H9 (cell line): ENCODE measurements at places on chromosomes 16 and 17. TPM values are rescaled to one million over a fixed set of nuclear protein-coding genes. Genes with fewer than 3 reads are reported as not detected.

KRTAP3-1 gene
- total RNA-seq, result not detected in 2 replicates

NPIPA8 gene
- 0.48 and 0.72 TPM in 2 replicates for total RNA-seq

DOC2B gene
- total RNA-seq, result 1.9 and 2.1 TPM in 2 replicates

DNA sequence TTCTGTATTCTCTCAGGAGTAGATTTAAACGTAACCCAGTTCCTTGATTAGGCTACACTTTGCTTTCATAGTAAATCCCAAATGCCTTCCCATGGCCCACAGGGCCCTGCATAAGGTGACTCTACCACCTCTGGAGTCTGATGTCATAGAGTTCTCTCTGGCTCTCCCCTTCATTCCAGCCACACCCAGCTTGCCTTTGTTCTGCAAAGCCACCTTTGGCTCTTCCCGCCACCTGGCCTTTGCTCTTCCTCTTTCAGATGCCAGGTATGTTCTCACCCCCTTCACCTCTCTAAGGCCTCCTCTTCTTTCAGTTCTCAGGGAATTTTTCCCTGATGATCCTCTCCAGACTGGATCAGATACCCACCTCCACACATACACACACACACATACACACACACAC is 141.3 kb upstream of the HSBP1 start:
- no peak overlapping the region for H3K27ac ChIP-seq
- no peak for DNase-seq
- H3K36me3 ChIP-seq, result peaks cover 17% of the 10 kb centered on the region
- H3K27me3 ChIP-seq, result no peaks in the 10 kb centered on the region
- H3K4me1 ChIP-seq, result no peaks in the 10 kb centered on the region

DNA sequence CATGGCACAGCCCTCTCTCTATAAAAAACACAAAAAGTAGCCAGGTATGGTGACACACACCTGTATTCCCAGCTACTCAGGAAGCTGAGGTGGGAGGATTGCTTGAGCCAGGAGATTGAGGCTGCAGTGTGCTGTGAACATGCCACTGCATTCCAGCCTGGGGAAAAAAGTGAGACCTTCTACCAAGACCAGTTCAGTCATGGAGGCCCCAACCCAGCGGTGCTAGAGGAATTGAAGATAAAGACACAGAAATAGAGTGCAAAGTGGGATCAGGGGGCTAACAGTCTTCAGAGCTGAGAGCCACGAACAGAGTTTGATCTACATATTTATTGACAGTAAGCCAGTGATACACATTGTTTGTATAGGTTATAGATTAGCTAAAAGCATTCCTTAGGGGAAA is 15.6 kb upstream of the CCL8 start:
- H3K4me3 ChIP-seq, result no peak overlapping the region
- H3K36me3 ChIP-seq, result no peaks in the 10 kb centered on the region
- no peak for DNase-seq
- H3K4me1 ChIP-seq, result no peaks in the 10 kb centered on the region

- no peak for DNase-seq
- peaks cover 39% of the 10 kb centered on the region for H3K27me3 ChIP-seq
- H3K4me3 ChIP-seq, result peak overlapping the region; percentile 81
- H3K27ac ChIP-seq, result no peak overlapping the region
These were observed 13.7 kb upstream of the CA4 start for GRCh38 chr17:60135951-60136666.

KCNJ18 gene
- not detected in 2 replicates for total RNA-seq

DNA sequence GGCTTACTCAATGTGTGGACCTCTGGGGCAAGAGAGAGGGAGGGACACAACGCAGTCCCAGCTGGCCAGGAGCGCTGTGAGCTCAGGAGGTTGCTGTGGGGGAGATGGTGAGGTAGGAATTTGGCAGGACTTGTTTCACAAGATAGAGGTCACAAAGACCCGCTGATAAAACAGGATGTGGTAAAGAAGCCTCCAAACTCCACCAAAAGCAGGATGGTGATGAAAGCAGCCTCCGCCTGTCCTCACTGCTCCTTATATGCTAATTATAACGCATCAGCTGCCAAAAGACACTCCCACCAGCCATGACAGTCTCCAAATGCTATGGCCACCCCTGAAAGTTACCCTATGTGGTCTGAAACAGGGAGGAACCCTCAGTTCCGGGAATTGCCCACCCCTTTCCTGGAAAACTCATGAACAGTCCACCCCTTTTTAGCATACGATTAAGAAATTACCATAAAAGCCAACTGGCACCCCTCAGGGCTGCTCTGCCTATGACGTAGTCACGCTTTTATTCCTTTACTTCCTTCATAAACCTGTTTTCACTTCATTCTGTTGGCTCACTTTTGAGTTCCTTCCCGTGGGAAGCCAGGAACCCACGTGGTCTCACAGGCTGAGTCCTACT is 5.3 kb upstream of the EIF4A3 start:
- no peak overlapping the region for H3K27ac ChIP-seq
- DNase-seq, result no peak
- no peaks in the 10 kb centered on the region; the same call in 1 of the 2 replicates for H3K4me1 ChIP-seq
- no peak overlapping the region for H3K4me3 ChIP-seq
- H3K27me3 ChIP-seq, result no peaks in the 10 kb centered on the region
- peaks cover 29% of the 10 kb centered on the region for H3K36me3 ChIP-seq

C16orf46 gene
- total RNA-seq, result 0.86 and 2.0 TPM in 2 replicates

DNA sequence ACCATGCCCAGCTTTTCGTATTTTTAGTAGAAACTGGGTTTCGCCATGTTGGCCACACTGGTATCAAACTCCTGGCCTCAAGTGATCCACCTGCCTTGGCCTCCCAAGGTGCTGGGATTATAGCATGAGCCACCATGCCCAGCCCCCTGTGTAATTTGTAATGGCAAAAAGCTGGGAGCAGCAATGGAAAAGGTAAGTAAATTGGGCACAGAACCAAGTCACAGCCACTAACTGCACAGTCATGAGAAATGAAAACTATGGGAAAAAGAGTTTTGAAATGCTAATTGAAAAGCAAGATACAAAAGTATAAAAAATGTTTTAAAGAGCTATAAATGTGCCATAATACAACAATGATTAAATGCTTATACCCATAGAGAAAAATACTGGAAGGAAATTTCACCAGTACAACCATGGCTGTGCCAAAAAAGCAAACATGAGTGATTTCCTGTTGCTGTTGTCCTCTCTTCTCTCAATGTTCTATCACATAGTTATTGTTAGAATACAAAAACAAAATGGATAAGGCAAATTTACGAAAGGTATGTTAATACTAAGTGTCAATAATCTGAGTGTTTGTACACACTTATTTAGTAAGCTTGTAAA is 6.2 kb downstream of the NTAN1 start:
- H3K27ac ChIP-seq, result no peak overlapping the region
- H3K4me3 ChIP-seq, result no peak overlapping the region
- peaks cover 19% of the 10 kb centered on the region for H3K36me3 ChIP-seq
- no peak for DNase-seq
- no peaks in the 10 kb centered on the region for H3K27me3 ChIP-seq

DNA sequence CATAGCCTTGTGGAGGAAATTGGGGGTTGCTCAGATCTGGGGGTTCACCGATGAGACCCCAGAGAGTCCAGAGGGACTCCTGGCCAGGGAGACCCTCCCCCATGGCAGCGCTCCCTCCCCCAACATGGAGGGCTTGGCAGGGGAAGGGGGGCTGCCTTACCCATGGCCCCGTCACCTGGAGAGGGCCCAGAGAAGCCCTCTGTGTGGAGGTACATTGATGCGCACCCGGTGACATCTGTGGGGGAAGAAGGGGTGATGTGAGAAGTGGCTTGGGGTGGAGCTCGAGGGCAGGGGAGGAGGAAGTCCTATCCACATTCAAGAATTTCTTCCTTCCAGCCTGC is 16.2 kb downstream of the ETV4 start:
- peaks cover 11% of the 10 kb centered on the region; the same call in 1 of the 2 replicates for H3K4me1 ChIP-seq
- no peak for DNase-seq
- H3K27me3 ChIP-seq, result no peaks in the 10 kb centered on the region
- H3K27ac ChIP-seq, result peak overlapping the region; percentile 63
- peaks cover 24% of the 10 kb centered on the region for H3K36me3 ChIP-seq

- peaks cover 11% of the 10 kb centered on the region for H3K36me3 ChIP-seq
- peak overlapping the region; percentile 57 for H3K27ac ChIP-seq
- H3K4me1 ChIP-seq, result peaks cover 2% of the 10 kb centered on the region; the same call in 1 of the 2 replicates
- no peak for DNase-seq
These were observed 3.7 kb upstream of the LDHD start for GRCh38 chr16:75120253-75120652.

DNA sequence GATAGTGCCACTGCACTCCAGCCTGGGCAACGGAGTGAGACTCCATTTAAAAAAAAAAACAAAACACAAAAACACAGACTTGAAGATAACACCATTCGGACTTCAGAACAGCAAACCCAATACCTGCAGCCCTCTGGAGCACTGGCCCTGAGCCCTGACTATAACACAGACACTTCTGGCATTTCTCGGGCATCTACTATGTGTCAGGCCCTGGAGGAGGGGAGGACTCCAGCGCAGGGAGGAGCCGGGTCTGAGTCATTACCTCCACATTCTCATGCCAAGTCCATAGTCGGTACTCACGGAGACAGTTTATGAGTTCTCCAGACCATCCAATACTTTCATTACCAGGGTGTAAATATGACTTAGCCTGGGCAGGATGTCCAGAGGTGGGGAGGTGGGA is 48.8 kb downstream of the PITPNM3 start:
- no peak for DNase-seq
- peaks cover 2% of the 10 kb centered on the region; the same call in 1 of the 2 replicates for H3K4me1 ChIP-seq
- H3K36me3 ChIP-seq, result peaks cover 3% of the 10 kb centered on the region; the same call in 1 of the 3 replicates
- no peak overlapping the region for H3K4me3 ChIP-seq
- H3K27ac ChIP-seq, result no peak overlapping the region

LLGL2 gene
- total RNA-seq, result 85.9 and 90.4 TPM in 2 replicates

DNA sequence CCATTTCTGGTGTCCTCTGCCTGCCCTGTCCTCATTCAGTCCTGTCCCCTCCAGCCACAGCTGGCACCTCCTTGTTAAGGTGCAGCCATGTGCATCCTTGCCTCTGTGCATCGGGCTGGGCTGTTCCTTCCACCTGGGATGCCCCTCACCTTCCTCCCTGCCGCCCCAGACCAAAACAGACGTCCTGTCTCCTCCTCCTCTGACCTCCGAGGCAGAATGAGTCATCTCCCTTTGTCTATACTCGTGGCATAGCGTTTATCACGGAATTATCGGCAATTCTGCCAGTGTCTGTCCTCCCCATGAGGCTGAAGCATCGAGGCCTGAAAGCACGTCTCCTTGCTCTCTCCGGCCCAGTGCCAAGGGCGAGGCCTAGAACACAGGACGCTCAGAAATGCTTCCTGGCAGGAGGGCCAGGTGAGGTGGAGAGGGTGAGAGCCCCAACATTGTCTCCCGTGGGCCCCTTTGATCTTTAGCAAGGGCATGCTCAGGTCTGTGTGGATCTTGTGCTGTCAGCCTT is 4.6 kb downstream of the RAI1 start:
- no peak overlapping the region for H3K27ac ChIP-seq
- H3K4me3 ChIP-seq, result peak overlapping the region; percentile 19; the same call in 1 of the 3 replicates
- DNase-seq, result peak; percentile 63
- H3K36me3 ChIP-seq, result no peaks in the 10 kb centered on the region

DERL2 gene
- total RNA-seq, result 83.2 and 85.6 TPM in 2 replicates

DNA sequence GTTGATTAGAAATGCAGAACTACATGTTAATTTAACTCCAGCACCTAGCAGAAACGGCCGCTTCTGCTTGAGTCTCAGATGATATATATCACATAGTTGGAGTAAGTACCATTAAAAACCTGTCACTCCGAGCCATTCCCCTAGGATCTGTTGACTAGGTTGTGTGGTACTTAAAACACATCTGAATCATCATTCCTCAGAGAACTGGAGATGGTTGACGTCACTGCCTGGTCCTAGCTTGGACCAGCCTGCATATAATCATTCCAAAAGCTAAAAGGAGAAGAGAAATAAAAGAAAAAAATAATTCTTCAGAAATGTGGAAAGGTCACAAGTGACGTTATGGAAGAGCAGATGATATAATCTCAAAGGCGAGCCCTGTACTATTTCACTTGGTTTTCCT is 31.3 kb upstream of the RASL10B start:
- peaks cover 9% of the 10 kb centered on the region for H3K36me3 ChIP-seq
- H3K4me3 ChIP-seq, result no peak overlapping the region
- no peak for DNase-seq
- no peak overlapping the region for H3K27ac ChIP-seq
- peaks cover 2% of the 10 kb centered on the region; the same call in 1 of the 2 replicates for H3K4me1 ChIP-seq

MT1H gene
- 10.7 and 12.5 TPM in 2 replicates for total RNA-seq
